Natural killer cell (primary cell): ENCODE measurements at places on chromosomes 7 and 10. TPM values are rescaled to one million over a fixed set of nuclear protein-coding genes. Genes with fewer than 3 reads are reported as not detected.

PVRIG gene
- total RNA-seq, result 45.6 TPM

CYP51A1 gene
- total RNA-seq, result 37.2 TPM

GNAT3 gene
- not detected for total RNA-seq

NUTM2A gene
- total RNA-seq, result 1.5 TPM

SEC31B gene
- 32.6 TPM for total RNA-seq

TNS3 gene
- 1.6 TPM for total RNA-seq

DPP6 gene
- not detected for total RNA-seq

MAGI2 gene
- total RNA-seq, result 0.27 TPM

CRTAC1 gene
- total RNA-seq, result not detected

CDHR1 gene
- 6.5 TPM for total RNA-seq

ZNF282 gene
- 22.2 TPM for total RNA-seq

AKR1B1 gene
- total RNA-seq, result 68.4 TPM

OR2A7 gene
- total RNA-seq, result 1.4 TPM

CALML5 gene
- not detected for total RNA-seq

TMEM229A gene
- not detected for total RNA-seq

AVPI1 gene
- 6.1 TPM for total RNA-seq

FRA10AC1 gene
- 12.9 TPM for total RNA-seq

CPSF4 gene
- total RNA-seq, result 54.8 TPM
